CD4-positive, alpha-beta T cell treated with Interleukin-1 beta for 1 hour (primary cell): ENCODE measurements at places on chromosomes 2 and 18.

GRCh38 chr2:117686699-117687098, 127.8 kb upstream of the DDX18 start:
- no peak for DNase-seq

DNA sequence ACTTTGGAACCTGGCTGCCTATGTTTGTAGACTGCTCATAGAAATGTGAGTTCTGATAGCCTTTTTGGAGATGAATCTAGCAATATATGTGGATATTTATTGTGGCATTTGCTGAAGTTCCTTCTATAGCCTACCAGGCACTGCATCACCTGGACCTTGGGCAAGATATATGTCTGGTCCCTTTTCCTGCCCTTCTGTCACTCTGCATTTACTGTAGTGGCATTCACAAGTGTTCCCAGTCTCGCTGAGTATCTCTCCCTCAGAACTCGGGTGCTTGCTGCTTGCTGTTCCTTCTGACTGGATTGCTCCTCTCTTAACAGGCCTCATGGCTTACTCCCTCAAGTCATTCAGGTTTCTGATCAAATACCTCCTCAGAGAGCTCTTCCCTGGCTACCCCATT, 145.0 kb downstream of the UBE2E3 start:
- DNase-seq: no peak

- no peak for DNase-seq
Measured at GRCh38 chr2:124566518-124566970, 541.5 kb downstream of the CNTNAP5 start.

DNA sequence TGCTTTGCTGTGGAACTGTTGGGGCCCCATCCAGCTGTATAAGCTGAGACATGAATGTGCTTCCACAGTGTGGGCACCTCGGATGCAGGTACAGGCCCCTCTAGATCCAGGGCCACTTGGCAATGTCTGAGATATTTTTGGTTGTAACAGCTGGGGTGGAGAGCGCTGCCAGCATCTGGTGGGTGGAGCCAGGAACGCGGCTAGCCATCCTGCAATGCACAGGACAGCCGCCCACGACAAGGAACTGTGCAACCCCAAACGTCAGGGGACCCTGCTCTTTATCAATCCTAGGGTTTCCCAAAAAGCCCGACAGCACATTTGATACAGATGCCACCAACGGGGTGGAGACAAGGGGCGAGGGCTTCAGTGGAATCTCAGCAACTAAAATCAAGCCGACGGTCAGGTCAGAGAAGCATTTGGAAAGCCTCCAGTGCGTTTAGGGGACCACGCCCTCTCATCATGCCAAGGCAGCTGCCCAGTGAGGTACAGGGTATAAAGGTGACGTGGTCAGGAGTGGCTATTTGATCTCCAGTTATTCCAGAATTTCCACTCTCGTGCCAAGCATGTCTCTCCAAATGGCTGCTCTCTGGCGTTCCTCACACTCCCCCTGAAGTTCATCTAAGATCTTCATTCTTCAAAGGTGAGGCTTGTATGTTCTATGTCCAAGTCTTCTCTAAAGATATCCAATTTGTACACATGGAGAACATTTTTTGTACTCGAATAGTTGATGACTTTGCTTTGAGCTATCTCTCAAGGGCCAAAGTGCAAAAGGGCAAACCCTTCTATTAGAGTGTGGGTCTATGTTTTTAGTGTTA, 55.7 kb downstream of the LRRFIP1 start:
- DNase-seq: no peak

DNA sequence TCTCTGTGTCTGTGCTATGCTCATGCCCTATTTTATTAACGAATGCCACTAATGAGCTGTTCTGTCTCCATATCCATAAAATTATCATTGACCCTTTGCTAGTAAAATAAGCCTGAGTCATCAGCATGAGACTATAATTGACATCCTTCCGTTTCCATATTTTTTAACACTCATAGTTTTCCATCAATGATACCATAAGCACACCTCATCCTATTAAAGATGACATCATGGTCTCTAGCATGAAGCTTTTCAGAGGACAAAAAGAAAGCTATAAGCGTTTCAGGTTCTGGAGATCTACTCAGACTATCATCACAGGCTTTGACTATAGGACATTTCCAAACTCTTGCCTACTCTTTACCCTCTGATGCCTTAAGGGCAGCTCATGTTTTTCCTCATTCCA, 1.2 kb upstream of the DSC2 start:
- no peak for DNase-seq

DNA sequence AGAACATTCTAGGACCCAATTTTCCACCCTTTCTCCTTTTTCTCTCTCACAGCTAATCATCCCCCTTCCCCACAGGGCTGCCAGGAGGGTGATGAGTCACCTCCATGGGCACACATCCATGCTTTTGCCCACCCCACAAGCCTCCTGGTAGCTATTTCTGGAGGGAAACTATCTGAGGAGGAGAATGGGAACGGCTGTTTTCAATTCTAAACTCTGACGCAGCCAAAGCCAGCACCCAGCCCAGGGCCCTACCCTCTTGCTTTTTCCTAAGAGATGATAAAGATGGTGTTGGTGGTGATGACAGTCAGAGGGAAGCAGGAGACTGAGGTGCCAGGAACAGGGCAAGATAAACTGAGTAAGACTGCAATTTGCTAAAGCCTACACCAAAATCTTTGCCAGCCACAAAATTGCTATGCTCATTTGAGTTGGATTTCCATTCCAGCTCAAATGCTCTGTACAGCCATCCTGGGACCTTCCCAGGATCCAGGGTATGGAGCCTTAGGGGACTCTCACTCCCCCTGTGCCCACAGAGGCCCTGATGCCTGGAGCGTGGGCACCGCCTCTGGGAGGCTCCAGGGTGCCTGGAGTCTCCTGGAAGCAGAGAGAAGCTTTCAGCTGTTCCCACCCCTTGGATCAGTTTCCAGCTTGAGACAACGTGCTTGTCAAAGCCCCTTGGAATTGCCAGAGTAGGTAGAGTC, 62.0 kb upstream of the FZD7 start:
- no peak for DNase-seq

- DNase-seq: no peak
Measured at GRCh38 chr18:28088477-28088876, 88.5 kb downstream of the CDH2 start.

GRCh38 chr2:70928366-70928765, 7.3 kb upstream of the ATP6V1B1 start:
- no peak for DNase-seq

DNA sequence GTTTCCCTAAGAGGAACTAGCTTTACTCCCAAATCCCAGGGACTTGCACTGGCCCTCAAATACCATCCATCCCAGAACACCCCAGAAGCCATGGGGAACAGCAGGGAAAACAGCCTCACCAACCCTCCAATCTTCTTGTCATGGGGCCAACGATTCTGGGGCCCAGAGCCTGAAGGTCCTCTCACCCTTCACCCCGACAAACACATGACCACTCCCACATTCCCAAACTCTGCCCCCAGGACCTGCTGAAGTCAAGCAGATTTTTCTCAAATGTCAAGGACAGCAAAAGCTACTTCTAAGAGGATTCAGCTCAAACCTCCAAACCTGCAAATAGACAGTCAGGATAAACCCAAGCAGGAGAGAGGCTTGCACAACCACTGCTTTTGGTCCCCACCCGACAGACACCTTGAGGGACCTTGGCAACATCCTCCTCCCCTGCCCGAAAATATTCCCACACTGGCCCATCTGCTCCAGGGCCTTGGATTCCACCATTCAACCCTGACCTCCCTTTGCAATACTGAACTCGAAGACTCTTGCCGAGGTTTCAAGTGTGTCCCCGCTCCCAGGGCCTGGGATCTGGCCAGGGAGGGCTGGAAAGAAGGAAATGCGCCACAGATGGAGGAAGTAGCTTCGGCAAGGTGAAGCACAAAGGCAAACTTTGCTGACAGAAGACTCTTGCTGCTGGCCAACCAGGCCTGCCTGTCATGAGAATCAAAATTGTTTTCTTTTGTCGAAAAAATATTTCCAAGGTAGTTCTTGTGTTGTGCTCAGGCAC, 143.3 kb downstream of the ZFP36L2 start:
- no peak for DNase-seq

GRCh38 chr2:88342749-88343148, 109.7 kb downstream of the FOXI3 start:
- DNase-seq: no peak

GRCh38 chr2:88188748-88189147, 18.6 kb downstream of the THNSL2 start:
- no peak for DNase-seq

DNA sequence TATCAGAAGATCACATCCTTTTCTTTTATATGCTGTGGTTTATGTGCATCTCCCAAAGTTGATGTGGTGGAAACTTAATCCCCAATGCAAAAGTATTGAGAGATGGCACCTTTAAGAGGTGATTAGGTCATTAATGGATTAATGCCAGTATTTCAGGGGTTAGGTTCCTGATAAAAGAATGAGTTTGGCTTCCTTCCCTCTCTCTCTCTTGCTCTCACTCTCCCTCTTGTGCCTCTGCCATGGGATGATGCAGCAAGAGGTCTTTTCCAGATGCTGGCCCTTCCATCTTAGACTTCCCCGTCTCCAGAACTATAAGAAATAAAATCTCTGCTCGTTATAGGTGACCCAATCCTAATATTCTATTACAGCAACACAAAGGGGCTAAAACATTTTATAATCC, 85.0 kb downstream of the TTC27 start:
- DNase-seq: no peak

DNA sequence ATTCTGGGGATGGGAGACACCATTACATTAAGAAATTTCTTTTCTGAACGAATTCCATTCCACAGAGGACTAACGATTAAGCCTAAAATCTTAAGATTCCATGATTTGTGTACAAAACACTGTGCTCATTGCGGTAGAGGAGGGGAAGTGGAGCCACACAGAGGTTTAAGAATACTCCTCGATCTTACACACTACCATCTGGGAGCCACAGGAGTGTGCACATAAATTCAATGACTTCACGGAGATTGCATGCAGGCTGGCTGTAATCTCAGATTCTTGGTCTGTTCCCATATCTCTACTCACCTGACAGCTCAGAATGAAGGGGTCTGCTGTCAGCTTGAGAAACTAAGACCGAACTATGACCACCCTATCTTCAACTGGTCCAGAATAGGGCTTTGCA, 762 bp downstream of the VPS4B start:
- no peak for DNase-seq

DNA sequence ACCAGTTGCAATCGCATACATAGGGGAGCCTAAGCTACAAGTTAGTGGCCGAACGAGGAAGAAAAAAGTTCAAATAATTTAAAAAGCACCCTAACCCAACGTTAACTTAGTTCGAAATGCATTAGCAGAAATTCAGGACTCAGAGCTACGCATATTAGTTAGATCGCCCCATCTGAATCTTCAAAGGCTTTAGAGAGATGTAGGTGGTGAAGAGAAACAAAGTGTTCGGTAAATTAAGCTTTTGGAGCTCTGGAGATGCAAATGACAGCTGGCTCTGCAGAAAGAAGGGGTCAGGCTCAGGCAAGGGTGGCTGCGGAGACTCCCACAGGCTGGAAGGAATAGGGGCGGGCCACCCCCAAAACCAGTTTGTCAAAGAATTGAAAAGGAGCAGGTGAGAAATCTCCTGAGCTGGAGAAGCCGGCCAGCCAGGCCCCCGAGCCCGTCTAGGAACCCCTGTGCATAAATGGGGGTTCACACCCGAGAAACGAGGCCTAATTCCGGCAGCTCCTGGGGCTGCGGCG, 621 bp downstream of the TXNL1 start:
- no peak for DNase-seq

- no peak for DNase-seq
Measured at GRCh38 chr2:26302846-26303245, 43.1 kb upstream of the SELENOI start.
